Colonic mucosa (tissue), 4 donors: ENCODE measurements at places on chromosomes 4 and X. TPM values are rescaled to one million over a fixed set of nuclear protein-coding genes. Genes with fewer than 3 reads are reported as not detected.

Gene FMR1NB
- 0.25 TPM for total RNA-seq

Gene CXorf65
- total RNA-seq = not detected

DNA sequence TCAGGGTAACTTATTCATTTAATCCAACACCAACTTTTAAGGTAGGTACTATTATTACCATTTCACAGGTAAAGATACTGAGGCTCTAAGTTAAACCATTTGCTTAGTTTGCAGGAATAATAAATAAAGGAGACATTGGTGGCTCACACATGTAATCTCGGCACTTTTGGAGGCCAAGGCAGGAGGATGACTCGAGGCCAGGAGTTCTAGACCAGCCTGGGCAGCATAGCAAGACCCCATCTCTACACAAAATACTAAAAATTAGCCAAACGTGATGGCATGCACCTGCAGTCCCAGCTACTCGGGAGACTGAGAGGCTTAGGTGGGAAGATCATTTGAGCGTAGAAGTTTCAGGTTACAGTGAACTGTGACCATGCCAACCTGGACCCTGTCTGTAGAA is 37.7 kb downstream of the SULT1E1 start:
- DNase-seq = no peak

Gene HERC3
- 23.0 TPM for total RNA-seq

Gene SLC39A8
- 104 TPM for total RNA-seq
